ENCODE measurements at places on chromosomes 2 and 18. TPM values are rescaled to one million over a fixed set of nuclear protein-coding genes. Genes with fewer than 3 reads are reported as not detected.

Gene TEKT4
- not detected for total RNA-seq

Gene GLB1L
- total RNA-seq, result 3.4 TPM

Gene AKAIN1
- total RNA-seq, result not detected

Gene CGREF1
- total RNA-seq, result 1.3 TPM

Gene C2orf15
- total RNA-seq, result 1.2 TPM

Gene SCN3A
- not detected for total RNA-seq

Gene SEPTIN10
- total RNA-seq, result 1.8 TPM
